Sciatic nerve (tissue), 2 donors: ENCODE measurements at places on chromosomes 7 and 10. TPM values are rescaled to one million over a fixed set of nuclear protein-coding genes. Genes with fewer than 3 reads are reported as not detected.

The CYP3A7 gene
- not detected for total RNA-seq

The PTF1A gene
- not detected for total RNA-seq

The ZP3 gene
- 1.7 TPM for total RNA-seq

The CHRM2 gene
- not detected for total RNA-seq

The DOCK4 gene
- 51.2 TPM for total RNA-seq

The PLCE1 gene
- total RNA-seq: 16.9 TPM

The STOX1 gene
- 0.27 TPM for total RNA-seq

The MSMB gene
- total RNA-seq: not detected

The PRPS1L1 gene
- not detected for total RNA-seq

The MYH16 gene
- total RNA-seq: not detected

The PDZD7 gene
- 3.8 TPM for total RNA-seq

The PNLIPRP1 gene
- 1.2 TPM for total RNA-seq

The DDC gene
- not detected for total RNA-seq

The EBLN1 gene
- not detected for total RNA-seq

The PON3 gene
- total RNA-seq: 8.9 TPM

The HOXA5 gene
- 20.1 TPM for total RNA-seq
